ENCODE measurements at places on chromosomes 16 and 17.

DNA sequence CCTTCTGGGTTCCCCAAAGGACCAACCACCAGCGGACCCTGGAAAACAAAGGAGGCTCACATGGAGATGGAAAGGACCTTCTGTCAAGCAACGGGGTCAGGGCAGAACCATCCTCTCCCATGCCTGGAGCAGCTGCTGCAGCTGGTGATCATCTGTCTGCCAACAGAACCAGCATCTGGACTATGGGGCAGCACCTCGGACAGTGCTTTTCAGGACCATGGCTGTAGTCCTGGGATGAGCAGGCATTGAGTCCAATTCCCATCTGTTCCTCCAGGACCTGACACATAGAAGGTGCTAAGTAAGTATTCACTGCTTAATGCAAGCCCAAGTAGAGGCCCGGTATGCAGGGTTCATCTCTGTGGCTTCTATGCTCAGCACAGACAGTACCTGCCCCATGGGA lies 304.7 kb downstream of the XYLT1 start:
- no peak for DNase-seq

GRCh38 chr17:9239246-9239792 lies 218.0 kb downstream of the NTN1 start:
- DNase-seq = no peak

DNA sequence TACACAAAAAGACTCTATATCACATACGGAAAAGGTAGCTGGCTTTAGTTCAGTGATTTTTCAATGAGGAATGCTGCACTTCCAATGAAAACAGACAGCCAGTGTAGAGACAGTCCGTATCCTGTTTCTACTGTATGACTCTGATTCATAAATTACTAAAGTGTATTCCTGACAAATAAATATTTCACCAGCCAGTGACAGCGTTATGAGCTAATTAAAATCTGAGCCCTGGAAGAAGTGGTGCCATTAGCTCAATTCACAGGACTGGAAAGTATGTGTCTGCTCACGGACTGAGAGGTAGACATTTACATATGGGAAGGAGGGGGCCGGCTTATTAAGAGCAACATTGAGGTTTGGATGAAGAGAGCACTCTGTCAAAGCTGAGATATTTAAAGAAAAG lies 207.9 kb upstream of the RBFOX1 start:
- DNase-seq = no peak

GRCh38 chr17:76747716-76748363 lies 9.9 kb downstream of the MFSD11 start:
- DNase-seq = no peak
